Liver (tissue), 10 donors: ENCODE measurements at places on chromosomes 2 and 18. TPM values are rescaled to one million over a fixed set of nuclear protein-coding genes. Genes with fewer than 3 reads are reported as not detected.

MYO5B gene
- total RNA-seq = 5.4 TPM

GKN2 gene
- total RNA-seq = 9.1 TPM

HOXD10 gene
- total RNA-seq = not detected

CD28 gene
- 0.93 TPM for total RNA-seq

UBE2F gene
- 30.5 TPM for total RNA-seq

MAP4K3 gene
- 23.8 TPM for total RNA-seq

NT5C1B gene
- not detected for total RNA-seq

DNAH6 gene
- 0.47 TPM for total RNA-seq

RTP5 gene
- total RNA-seq = under 0.01 TPM

AMER3 gene
- total RNA-seq = not detected

NAGK gene
- 21.8 TPM for total RNA-seq

HOXD11 gene
- not detected for total RNA-seq

IL1RL1 gene
- total RNA-seq = 0.75 TPM

FAM237A gene
- total RNA-seq = not detected

CAPN13 gene
- 0.42 TPM for total RNA-seq

LRRTM1 gene
- not detected for total RNA-seq

WIPF1 gene
- total RNA-seq = 7.3 TPM

GBX2 gene
- total RNA-seq = not detected

SERPINB4 gene
- total RNA-seq = not detected

CCL20 gene
- 5.9 TPM for total RNA-seq

CYBRD1 gene
- 12.8 TPM for total RNA-seq

KCNIP3 gene
- 0.59 TPM for total RNA-seq

FASTKD2 gene
- total RNA-seq = 16.0 TPM

CAPN14 gene
- 0.08 TPM for total RNA-seq

ITGB6 gene
- not detected for total RNA-seq

SERPINB2 gene
- 1.7 TPM for total RNA-seq

PCARE gene
- total RNA-seq = not detected

AUP1 gene
- total RNA-seq = 62.6 TPM

IFIH1 gene
- 13.2 TPM for total RNA-seq
